ENCODE measurements at places on chromosomes 6 and 20. TPM values are rescaled to one million over a fixed set of nuclear protein-coding genes. Genes with fewer than 3 reads are reported as not detected.

The COL19A1 gene
- polyA plus RNA-seq: 0.72 TPM

DNA sequence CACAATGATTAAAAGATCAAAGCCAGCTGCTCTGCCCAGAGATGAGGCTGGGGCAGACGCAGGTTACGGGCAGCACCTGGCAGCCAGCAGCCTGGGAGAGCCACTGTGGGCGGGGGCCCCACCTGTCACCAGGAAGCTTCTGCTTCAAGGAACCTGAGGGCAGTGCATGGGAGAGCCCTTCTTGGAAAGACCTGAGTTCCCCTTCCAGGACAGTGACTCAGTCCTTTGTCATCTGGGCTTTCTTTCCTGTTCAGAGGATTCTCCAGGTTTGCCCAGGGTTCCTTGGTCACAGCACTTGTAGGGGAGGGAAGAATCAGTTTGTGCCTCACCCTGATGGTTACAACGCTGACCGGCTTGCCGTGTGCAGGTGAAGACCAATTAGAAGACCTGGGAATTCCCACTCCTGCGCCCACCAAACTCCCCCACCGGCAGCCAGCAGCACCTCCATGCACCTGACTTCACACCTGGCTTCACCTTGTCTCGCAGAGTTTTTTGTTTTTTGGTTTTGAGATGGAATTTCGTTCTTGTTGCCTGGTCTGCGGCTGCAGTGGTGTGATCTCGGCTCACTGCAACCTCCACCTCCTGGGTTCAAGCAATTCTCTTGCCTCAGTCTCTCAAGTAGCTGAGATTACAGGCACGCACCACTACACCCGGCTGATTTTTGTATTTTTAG is 2.0 kb downstream of the ZBP1 start:
- DNase-seq: no peak
- H3K4me1 ChIP-seq: no peaks in the 10 kb centered on the region
- H3K36me3 ChIP-seq: no peaks in the 10 kb centered on the region
- H3K27me3 ChIP-seq: no peaks in the 10 kb centered on the region
- H3K4me3 ChIP-seq: no peak overlapping the region
- peak overlapping the region; percentile 84 for H3K27ac ChIP-seq

DNA sequence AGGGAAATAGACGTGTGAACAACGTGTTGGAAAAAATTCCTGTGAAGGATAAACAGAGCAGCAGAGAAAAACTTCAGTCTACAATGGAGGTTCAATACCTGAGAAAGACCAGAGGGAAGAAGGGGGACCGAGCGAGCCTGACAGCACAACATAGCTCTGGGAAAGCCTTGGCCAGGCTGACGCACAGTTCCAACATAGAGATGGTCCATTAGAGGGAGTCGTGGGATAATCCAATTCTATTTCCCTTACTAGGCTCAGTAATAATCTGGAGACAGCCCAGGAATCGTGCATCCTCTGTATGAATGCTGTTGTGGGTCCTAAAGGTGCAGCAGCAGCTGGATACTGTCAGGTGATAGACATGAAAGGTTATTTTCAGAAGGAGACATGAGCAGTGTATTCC is 370.8 kb upstream of the BTBD3 start:
- no peaks in the 10 kb centered on the region for H3K36me3 ChIP-seq
- no peak overlapping the region for H3K27ac ChIP-seq
- H3K27me3 ChIP-seq: no peaks in the 10 kb centered on the region
- no peak overlapping the region for H3K4me3 ChIP-seq

DNA sequence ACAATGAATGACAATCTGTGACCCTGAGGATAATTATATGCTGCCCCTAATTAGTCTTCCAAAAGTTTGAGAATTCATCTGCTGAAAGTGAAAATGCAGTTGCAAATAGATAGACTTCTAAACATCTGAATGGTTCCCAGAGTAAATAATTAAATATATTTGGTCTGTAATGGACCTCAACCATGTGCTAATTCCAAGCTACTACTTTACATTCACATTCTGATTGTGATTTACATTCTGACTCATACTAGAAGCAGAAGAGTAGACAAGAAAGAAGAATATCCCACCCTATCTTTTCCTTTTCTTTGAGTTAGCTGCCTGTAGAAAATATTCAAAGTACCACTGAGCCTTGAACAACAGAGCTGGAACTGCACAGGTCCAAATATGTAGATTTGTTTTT is 80.8 kb downstream of the PTPRK start:
- H3K27ac ChIP-seq: no peak overlapping the region
- H3K36me3 ChIP-seq: no peaks in the 10 kb centered on the region
- peaks cover 12% of the 10 kb centered on the region for H3K4me1 ChIP-seq
- no peaks in the 10 kb centered on the region for H3K27me3 ChIP-seq

- no peaks in the 10 kb centered on the region for H3K4me1 ChIP-seq
- DNase-seq: no peak
- no peak overlapping the region for H3K4me3 ChIP-seq
- H3K27me3 ChIP-seq: no peaks in the 10 kb centered on the region
- no peaks in the 10 kb centered on the region for H3K36me3 ChIP-seq
These were observed 56.3 kb downstream of the TSHZ2 start for GRCh38 chr20:53028337-53029007.
